Psoas muscle (tissue), 8 donors: ENCODE measurements at places on chromosomes 11 and 22. TPM values are rescaled to one million over a fixed set of nuclear protein-coding genes. Genes with fewer than 3 reads are reported as not detected.

Gene SCGB1C1
- total RNA-seq: not detected

GRCh38 chr11:36402568-36403170 lies 106.6 kb downstream of the PRR5L start:
- DNase-seq: no peak

DNA sequence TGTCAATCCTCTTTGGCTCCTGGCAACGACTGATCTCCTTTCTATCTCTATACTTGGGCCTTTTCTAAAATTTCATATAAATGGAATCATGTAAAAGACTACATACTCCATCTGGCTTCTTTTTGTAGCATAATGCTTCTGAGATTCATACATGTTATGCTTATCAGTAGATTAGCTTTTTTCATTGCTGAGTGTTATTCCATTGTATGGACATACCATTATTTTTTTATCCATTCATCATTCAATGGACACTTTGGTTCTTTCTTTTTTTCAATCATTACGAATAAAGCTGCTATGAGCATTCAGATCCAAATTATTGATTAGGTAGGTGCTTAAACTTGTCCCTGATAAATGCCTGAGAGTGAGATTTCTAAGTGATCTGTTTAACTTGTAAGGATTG lies 11.7 kb upstream of the ARL14EP start:
- DNase-seq: no peak

DNA sequence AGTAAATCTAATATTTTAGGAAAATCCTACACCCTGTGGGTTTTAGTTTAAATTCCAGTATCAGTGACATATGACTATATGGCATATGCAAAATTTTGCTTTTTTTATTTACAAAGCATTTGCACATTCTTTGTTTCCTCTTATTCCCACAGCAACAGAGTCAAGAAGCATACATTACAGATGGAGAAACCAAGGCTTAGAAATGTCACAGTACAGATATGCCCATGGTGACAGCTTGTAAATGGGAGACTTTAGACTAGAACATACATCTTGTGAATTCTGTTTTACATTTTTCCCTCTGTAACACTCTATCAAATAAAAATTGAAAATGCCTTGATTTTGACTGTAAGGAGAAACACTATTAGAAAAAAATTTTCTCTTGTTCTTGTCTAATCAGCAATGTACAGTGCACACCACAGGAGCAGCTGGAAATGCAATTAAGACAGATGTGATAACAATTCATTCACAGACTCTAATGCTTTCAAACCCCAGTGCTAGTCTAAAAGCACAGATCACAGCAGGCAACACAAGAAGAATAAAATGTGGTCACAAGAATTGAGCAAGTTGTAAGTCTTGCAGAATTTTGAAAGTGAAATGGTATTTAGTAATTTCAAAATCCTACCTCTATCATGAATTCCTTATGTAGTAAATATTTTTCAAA lies 375.9 kb downstream of the LUZP2 start:
- no peak for DNase-seq

GRCh38 chr22:19730655-19731360 lies 7.5 kb downstream of the GP1BB start:
- DNase-seq: peak; percentile 93

DNA sequence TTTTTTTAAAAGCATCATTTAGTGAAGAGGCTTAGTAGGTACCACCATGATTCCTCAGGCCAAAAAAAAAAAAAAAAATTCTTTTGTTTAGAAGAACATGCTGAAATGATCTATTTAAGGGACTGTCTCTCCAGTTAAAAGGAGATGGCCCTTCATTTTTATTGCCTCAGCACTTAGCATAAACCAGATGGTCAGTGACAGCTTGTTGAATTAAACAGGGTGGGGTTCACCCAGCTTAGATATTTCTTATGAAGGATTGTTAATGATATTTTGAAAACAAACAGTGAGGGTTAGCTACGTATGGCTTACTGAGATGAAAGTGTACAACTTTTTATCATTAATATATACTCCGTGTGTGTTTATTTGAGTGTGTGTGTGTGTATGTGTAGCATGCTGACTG lies 203.7 kb downstream of the FAM181B start:
- DNase-seq: no peak

Gene OR2D2
- not detected for total RNA-seq

Gene ARAP1
- total RNA-seq: 16.0 TPM

GRCh38 chr22:43308836-43309235 lies 34.3 kb downstream of the SCUBE1 start:
- no peak for DNase-seq

DNA sequence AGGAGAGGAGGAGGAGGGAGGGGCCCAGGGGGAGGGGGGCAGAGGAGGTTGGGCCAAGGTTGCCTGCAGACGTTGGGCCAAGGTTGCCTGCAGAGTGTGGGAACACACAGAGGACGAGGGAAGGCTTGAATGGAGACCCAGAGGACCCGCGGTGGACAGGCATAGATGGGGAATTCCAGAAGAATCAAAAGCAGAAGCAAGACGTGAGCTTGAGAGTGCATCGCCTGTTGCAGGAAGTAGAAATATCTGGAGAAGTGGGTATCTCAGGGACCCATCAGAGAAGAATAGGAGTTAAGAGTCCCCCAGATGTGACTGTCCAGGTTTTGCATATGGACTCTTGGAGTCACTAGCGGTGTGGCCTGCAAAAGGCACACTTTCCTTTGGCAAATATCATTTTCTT lies 670.2 kb downstream of the TBC1D22A start:
- no peak for DNase-seq

Gene MMP13
- not detected for total RNA-seq

Gene CSTF3
- total RNA-seq: 18.0 TPM

DNA sequence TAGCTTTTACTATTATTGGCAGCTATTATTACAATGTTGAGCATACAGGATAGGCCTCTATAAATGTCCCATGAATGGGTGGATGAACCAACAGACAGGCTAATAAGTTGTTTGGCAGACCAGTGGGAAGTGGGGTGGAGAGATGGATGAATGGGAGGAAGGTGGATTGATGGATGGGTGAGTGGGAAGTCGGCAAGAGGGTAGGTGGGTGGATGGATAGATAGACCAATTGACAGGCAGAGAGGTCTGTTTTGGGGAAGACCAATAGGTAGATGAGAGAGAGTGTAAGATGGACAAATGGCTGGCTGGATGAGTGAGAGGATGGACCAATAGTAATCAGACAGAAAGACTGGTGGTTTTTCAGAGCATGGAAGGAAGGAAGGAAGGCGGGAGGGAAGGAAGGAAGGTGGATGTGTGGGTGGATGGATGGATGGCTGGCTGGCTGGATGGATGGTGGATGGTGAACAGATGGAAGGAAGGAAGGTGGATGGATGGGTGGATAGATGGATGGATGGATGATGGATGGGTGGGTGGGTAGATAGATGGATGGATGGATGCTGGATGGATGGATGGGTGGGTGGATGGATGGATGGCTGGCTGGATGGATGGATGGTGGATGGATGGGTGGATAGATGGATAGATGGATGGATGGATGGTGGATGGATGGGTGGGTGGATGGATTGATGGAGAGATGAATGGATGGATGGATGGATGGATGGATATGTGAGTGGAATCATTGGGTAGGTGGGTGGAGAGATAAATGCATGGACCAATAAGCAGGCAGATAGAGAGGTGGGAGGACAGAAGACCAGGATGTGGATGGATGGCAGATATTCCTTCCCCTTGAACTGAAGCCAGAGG lies 37.4 kb downstream of the RASD2 start:
- DNase-seq: no peak

Gene SCGB1A1
- total RNA-seq: not detected

GRCh38 chr11:1157645-1158591 lies at the start of gene MUC5AC:
TSS of gene MUC5AC (plus strand) at chr11:1157953. CDS start at chr11:1158000, 47 bp downstream.
- peak; percentile 38 for DNase-seq

DNA sequence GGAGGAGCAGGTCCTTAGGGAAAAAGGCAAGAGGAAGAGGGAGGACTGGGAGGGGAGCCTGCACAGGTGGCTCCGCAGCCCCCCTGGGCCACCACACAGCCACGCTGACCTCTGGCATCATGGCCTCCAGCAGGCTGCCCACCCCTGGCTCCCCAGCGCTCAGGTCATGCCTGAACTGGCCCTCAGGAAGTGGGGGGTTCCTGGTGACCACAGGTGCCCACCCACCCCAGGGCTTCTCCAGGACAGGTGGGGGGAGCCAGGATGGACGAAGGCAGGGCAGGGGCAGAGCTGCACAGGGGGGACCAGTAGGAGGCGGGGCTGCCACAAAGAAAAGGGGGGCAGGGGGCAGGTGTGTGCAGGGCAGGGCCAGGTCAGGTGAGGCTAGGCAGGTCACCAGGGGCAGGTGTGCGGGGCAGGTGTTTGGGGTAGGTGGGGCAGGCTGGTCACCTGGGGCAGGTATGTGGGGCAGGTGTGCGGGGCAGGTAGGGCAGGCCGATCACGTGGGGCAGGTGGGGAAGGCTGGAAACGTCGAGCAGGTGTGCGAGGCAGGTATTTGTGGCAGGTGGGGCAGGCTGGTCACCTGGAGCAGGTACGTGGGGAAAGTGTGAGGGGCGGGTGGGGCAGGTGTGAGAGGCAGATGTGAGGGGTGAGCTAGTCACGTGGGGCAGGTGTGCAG lies 997 bp downstream of the DEAF1 start:
- no peak for DNase-seq

DNA sequence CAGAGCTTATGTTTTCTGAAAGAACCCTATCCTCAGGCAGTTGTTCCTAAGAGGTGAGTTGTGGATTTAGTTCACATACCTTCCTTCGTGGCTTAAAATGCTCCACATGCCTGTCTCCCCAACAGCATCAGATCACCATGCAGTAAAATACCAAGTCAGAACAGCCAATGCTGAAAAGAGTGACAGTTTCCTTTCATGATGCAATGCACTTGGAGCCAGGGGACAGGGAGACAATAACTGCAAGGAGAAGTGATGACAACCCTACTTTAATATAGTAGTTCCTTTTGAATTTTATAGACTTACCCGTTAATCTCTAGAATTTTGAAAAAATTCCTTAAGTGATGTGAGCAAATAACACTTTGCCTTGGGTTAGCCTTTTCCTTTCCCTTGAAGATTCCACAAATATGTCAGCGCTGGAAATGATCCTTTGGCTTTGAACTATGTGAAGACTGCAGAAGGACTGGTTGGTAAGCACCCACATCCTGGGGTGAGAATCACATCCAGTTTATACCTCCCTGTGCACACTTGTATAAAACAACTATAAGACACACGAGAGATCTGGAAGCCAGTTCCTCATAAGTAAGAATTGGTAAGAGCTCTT lies 71.2 kb downstream of the PIWIL4 start:
- DNase-seq: no peak

- no peak for DNase-seq
Observed at GRCh38 chr22:25399649-25400151, 164.8 kb upstream of the GRK3 start.

GRCh38 chr11:65380460-65381119 lies 1.9 kb downstream of the SLC25A45 start:
- no peak for DNase-seq

Gene NCAM1
- 14.1 TPM for total RNA-seq

Gene CREB3L1
- 2.3 TPM for total RNA-seq

DNA sequence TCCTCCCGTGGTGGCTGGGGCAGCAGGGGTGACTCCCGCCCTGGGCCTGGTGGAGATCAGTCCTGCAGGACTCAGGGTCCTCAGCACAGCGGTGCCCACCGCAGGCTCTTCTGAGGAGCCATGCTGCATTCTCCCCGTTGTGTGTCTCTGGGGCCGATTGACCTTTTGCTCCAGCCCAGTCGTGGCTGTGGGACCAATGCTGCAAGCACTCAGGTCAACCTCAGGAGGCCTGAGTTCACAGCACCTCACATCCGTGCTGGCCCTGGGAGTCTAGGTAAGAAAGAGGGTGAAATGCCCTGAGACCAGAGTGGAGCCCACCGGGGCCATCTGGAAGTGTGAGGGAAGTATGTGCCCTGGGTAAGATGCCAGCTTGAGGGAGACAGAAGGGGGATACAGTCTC lies 316.1 kb upstream of the B3GAT1 start:
- DNase-seq: no peak

DNA sequence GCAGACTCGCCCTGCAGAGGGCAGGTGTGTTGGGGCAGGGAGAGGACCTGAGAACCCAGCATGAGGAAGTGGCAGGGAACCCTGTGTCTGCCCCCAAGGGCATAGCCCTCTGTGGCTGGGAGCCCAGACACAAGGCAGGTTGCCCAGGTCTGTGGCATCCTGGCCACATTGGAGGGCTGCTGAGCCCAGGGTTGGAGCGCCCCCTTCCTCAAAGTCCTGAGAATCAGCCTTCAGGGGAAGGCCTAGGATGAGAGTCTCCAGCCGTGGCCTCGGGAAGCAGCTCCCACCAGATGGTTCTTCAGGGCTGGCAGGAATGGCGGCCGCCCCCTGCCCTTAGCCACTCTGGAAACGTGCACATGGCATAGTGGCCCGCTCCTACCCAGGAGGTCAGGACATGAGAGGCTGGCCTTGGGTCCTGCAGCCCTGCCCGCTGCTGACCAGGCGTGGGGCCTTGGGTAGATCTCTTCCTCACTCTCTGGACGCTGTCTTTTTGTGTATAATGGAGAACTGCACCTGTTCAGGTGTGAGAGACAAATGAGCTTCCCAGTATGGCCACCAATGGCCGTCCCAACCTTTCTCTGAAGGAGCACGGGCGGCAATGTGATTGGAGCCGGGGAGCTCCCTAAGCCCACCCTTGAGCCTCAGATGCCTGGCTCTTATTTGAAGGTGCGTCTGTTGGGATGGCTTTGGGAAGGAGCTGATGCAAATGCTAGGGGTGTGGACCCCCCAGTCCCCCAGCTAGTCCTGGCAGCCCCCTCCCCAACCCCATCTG lies 4.6 kb upstream of the CDC42BPG start:
- DNase-seq: no peak

GRCh38 chr11:66894141-66894540 lies 37.3 kb downstream of the LRFN4 start:
- DNase-seq: no peak

DNA sequence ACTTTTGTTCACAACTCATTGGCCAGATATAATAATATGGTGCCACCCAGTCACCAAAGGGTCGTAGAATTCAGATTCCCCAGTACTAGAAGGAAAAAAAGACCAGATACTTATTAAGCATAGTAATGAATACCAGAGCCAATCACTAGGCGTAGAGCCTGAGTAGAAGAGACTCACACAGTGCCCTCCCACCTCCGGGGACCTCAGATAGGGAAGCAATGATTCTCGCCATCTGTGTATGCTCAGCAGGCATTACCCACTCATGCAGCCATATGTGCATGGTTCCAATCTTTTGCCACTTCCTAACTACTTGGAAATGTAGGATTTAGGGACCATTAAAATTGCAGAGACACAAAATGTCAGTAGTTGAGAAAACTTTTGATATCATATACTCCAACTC lies 85.3 kb downstream of the C11orf87 start:
- no peak for DNase-seq

- no peak for DNase-seq
Observed at GRCh38 chr22:48746789-48747425, 1080.8 kb downstream of the BRD1 start.

GRCh38 chr11:66879583-66879982 lies 22.7 kb downstream of the LRFN4 start:
- peak; percentile 49 for DNase-seq
